ENCODE measurements at places on chromosomes 5 and 9.
A peak's percentile ranks its signal among the peaks of the same experiment; 100 is the strongest.

- peak; percentile 63 for DNase-seq
These were observed 10.0 kb upstream of the RETREG1 start for GRCh38 chr5:16626696-16627264.

DNA sequence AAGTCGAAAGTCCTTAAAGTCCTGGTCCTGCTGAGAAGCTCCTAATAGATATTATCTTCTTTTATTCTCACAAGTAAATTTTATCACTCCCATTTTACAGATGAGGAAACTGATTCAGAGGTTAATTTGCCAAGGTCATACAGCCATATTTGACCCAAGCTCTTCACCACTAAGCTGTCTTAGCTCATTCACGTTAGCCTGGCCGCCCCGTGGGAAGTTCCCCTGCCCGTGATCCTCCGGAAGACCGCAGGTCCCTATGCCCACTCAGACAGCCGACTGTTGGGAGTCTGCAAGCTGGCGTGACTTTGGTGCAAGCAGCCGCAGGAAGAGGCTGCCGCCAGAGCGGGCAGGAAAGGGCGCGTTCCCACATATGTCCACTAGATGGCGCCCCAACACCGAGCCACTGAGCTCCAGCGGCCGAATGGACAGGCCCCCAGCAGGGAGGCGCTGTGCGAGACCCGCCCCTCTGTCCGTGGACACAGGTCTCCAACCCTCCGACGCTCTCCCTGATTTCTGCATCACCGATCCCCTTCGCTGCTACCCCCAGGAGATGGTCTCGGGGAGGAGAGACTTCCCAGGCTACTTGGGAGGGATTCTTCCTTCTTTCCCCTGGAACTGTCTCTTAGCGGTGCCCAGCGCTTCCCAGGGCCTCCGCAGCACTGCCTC lies 10.0 kb upstream of the ARAP3 start:
- peak; percentile 92 for DNase-seq

DNA sequence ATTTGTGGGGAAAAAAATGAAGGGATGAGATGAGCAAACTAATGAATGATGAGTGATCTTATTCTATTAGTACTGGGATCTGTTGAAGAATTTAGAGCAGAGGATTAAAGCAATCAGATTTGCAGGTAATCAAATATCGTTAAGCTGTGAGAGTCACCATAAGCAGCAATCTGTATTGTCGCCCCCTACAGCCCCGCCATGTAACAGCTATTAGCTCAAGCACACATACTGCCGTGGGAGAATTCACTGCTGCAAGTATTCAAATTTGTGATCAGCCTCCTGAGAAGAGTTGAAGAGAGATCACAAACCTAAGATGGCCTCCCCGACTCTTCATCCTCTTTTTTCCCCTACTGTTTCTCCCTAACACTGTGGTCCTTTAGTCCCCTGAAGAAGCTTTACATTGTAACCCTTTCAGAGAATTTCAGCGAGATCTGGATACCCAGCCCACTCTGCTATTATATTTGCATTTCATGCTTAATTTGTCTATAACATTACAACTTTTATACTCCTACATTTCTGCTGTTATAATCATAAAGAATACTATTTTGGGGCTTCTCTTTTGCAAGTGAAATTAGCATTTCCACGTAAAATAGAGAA lies 28.5 kb upstream of the PHF24 start:
- DNase-seq, result peak; percentile 21

- peak; percentile 15 for DNase-seq
These were observed 521.3 kb downstream of the EFNA5 start for GRCh38 chr5:107149243-107150005.

- DNase-seq, result no peak
These were observed 30.5 kb downstream of the ZNF366 start for GRCh38 chr5:72476721-72477120.

DNA sequence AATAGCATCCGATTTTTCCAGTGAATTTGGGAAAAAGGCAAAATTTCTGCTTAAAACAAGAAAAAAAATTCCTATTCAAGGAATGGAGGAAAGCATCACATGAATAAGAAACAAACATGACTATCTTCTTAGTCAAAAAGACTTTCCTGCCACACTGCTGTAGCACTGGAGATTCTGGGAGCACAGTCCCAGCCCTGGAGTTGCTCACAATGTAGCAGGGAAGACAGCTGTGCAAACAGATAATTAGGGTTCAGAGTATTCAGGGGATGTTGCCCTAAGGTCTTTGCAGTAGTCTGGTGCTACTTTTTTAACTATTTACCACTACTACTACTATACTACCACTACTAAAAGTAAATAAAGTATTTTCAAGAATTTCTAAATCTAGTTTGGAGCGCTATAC lies 86.5 kb downstream of the BNC2 start:
- no peak for DNase-seq

- DNase-seq, result no peak
These were observed 110.7 kb upstream of the IL12B start for GRCh38 chr5:159440968-159441367.

DNA sequence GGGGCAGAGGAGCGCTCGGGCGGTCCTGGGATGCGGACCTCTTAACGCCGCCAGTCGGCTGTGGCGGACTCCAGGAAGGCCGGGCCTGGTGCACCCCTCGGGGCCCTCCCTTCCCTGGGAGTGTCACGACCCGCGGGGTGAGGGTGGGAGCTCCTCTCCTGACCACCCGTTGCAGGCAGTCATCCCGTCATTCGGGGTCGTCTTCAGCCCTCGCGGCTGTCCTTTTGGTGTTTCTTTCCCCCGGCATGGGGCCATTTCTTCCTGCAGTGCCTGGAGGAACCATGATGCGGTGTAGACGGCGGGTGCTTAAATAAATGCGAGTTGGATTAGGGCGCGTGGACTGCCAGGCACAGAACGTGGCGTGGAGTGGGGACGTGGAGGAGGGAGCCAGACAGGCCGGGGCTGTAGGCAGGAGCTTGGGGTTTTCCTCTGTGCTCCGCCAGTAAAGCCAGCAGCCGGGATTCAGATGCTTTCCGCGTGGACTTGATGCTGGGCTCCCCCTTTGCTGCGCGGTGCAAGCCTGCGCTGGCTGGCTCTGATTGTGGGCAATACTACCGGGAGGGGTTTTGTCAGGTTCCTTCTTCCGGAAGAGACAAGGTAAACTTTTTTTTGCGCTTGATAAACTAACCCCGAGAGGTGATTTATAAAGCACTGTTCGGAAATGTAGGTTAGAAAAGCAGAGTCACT lies 868 bp downstream of the KDM4C start:
- no peak for DNase-seq

DNA sequence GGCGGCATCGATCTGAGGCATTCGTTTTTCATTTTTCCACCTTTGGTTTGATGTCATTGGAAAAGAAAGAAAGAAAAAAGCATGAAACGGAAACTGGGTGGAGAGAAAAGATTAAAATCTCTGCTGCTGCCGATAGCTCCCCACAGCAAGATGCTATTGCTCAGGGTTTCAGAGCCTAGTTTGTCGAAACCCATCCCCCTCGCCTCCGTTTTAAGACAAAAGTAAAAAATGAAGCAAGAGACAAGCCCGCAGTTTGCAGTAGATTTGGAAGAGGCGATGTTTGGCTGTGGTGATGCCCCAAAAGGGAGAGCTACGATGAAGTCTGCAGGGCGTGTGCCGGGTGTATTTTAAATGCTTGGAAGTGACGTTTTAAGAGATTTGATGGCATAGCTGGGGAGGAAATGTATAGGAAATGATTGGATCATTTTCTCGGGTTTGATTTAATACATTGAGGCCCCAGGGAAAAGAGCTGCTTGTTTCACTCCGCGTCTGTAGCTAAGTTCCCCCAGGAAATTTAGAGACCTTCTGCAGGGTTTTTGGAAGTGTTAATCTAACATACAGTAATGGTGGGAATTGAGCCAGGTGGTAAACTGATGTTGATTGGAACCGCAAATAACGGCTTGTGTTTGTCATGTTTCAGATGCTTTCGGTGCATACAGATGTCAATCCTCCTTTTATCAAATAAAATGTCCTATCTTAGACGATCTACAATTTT lies 909 bp downstream of the NDFIP1 start:
- peak; percentile 78 for DNase-seq

DNA sequence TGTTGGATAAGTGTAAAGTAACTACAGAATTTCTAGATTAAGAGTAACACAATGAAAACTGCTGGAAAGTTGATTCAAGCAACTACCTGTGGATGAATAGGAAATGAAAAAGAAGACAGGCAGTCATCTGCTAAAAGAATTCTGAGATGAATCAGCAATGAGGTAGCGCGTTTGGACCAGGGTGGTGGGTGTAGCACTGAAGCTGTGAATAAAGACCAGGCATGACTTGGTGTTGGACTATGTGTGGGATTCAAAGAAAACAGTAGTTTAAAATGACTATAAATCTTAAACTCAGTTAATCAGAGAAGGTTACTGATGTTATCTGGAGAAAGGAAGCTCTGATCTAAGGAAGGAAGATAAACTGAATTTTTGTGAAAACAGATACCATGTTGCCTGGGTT lies 159.8 kb downstream of the FBN2 start:
- no peak for DNase-seq

Measured in activated CD4-positive, alpha-beta T cell treated with anti-CD3 and anti-CD28 coated beads, Interleukin-10, Interleukin-2, amounts not matched to agents 100 ng/mL and 50 ng/mL, durations not matched to agents 16 hours and 8 hours (primary cell).